ENCODE measurements at places on chromosomes 13 and 19. TPM values are rescaled to one million over a fixed set of nuclear protein-coding genes. Genes with fewer than 3 reads are reported as not detected.

The UQCR11 gene
- total RNA-seq = 101 TPM

The GJA3 gene
- total RNA-seq = not detected

The BORA gene
- 2.2 TPM for total RNA-seq

The NLRP9 gene
- not detected for total RNA-seq

The NTF4 gene
- not detected for total RNA-seq

The WDR62 gene
- total RNA-seq = 0.28 TPM

The ZNF808 gene
- total RNA-seq = 13.0 TPM

The KLK14 gene
- not detected for total RNA-seq

The PTGIR gene
- 3.9 TPM for total RNA-seq

The SLAIN1 gene
- total RNA-seq = 19.3 TPM

GRCh38 chr19:13890136-13890535 is 13.2 kb downstream of the NANOS3 start:
- no peaks in the 10 kb centered on the region for H3K36me3 ChIP-seq
- no peak overlapping the region for H3K27ac ChIP-seq
- no peak overlapping the region for H3K4me3 ChIP-seq
- H3K27me3 ChIP-seq = no peaks in the 10 kb centered on the region

- H3K27me3 ChIP-seq = no peaks in the 10 kb centered on the region
- DNase-seq = no peak
- H3K36me3 ChIP-seq = peaks cover 54% of the 10 kb centered on the region
- no peak overlapping the region for H3K27ac ChIP-seq
Measured at GRCh38 chr19:4365341-4365740, 22.0 kb downstream of the MPND start.

- H3K4me3 ChIP-seq = no peak overlapping the region
- H3K36me3 ChIP-seq = no peaks in the 10 kb centered on the region
- no peak overlapping the region for H3K27ac ChIP-seq
- peaks cover 5% of the 10 kb centered on the region for H3K4me1 ChIP-seq
- no peak for DNase-seq
Measured at GRCh38 chr13:23843436-23843835, 45.8 kb downstream of the MIPEP start.

GRCh38 chr13:93789058-93789457 is 562.5 kb downstream of the GPC6 start:
- no peaks in the 10 kb centered on the region for H3K36me3 ChIP-seq
- DNase-seq = no peak
- no peaks in the 10 kb centered on the region for H3K4me1 ChIP-seq
- no peaks in the 10 kb centered on the region for H3K27me3 ChIP-seq
- H3K27ac ChIP-seq = no peak overlapping the region

- H3K27ac ChIP-seq = no peak overlapping the region
- no peaks in the 10 kb centered on the region for H3K36me3 ChIP-seq
- H3K4me1 ChIP-seq = no peaks in the 10 kb centered on the region
- no peak overlapping the region for H3K4me3 ChIP-seq
- no peak for DNase-seq
Measured at GRCh38 chr13:65727070-65727469, 1503.1 kb downstream of the PCDH9 start.

- peaks cover 5% of the 10 kb centered on the region for H3K4me1 ChIP-seq
- H3K27me3 ChIP-seq = no peaks in the 10 kb centered on the region
- H3K27ac ChIP-seq = no peak overlapping the region
- DNase-seq = no peak
- no peak overlapping the region for H3K4me3 ChIP-seq
Measured at GRCh38 chr13:41812851-41813250, 148.1 kb downstream of the VWA8 start.

DNA sequence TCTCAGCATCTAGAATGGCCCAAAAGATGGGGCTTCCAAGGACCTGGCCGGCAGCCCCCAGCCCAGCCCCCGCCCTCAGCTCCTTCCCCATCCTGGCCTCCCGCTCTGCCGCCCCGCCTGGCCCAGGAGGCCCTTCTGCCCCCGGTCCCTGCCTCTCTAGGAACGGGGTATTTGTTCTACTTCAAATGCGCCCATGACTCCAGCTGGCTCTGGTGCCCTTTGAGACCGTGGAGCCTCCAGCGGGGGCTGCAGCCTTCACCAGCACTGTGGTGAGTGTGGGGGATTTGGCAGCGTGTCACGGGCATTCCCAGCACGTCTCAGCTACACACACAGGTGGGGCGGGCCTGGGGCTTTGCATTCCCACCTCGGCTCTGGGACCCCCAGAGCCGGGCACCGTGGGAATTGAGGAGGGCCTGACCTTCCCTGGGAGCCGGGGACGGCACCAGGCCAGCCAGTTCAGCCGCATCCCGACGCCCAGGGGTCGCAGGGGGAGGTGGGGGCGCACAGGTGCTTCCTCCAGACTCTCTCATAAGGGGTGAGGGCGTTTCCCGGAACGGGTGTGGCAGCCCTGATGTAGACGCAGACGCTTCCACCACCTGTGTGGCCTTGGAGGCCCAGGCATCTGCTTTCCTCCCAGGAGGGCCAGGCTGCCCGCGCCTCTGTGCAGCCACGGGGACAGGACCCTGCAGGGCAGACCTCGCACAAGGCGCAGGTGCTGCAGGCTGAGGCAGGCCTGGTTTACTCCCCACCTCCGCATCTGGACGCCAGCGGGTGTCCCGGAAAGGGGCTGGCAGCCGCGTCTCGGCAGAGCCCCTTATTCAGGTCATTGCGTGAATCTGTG is 947 bp downstream of the ATP4B start:
- H3K4me1 ChIP-seq = no peaks in the 10 kb centered on the region
- no peaks in the 10 kb centered on the region for H3K36me3 ChIP-seq
- H3K27ac ChIP-seq = no peak overlapping the region
- H3K4me3 ChIP-seq = no peak overlapping the region
- no peaks in the 10 kb centered on the region for H3K27me3 ChIP-seq

- peaks cover 78% of the 10 kb centered on the region for H3K4me1 ChIP-seq
- peaks cover 38% of the 10 kb centered on the region for H3K36me3 ChIP-seq
- DNase-seq = no peak
- peak overlapping the region; percentile 87 for H3K27ac ChIP-seq
Measured at GRCh38 chr19:11168568-11168967, 13.0 kb upstream of the SPC24 start.

- DNase-seq = no peak
- H3K27ac ChIP-seq = no peak overlapping the region
- peaks cover 99% of the 10 kb centered on the region for H3K27me3 ChIP-seq
- H3K4me1 ChIP-seq = peaks cover 43% of the 10 kb centered on the region
- H3K4me3 ChIP-seq = no peak overlapping the region
Measured at GRCh38 chr13:99969919-99970650, 1.5 kb downstream of the ZIC5 start.

- no peak overlapping the region for H3K27ac ChIP-seq
- no peaks in the 10 kb centered on the region for H3K36me3 ChIP-seq
- no peaks in the 10 kb centered on the region for H3K4me1 ChIP-seq
- no peaks in the 10 kb centered on the region for H3K27me3 ChIP-seq
- DNase-seq = no peak
Measured at GRCh38 chr19:2411709-2412108, 15.7 kb downstream of the TIMM13 start.

GRCh38 chr19:1089891-1090290 is 5.3 kb downstream of the POLR2E start:
- H3K27ac ChIP-seq = no peak overlapping the region
- peaks cover 26% of the 10 kb centered on the region for H3K36me3 ChIP-seq

DNA sequence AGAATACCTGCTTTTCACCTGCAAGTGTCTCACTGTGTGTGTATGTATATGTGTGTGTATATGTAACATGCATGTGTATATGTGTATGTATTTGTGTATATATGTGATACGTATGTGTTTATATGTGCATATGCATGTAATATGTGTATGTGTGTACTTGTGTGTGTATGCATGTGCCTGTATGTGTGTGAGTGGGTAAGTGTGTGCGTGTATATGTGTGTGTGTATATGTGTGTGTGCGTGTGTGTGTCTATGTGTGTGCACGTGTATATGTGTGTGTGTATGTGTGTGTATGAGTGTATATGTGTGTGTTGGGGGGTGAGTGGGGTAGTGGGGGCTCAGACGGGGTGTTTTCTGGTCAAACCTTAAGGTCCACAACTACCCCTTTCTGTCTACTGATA is 192.6 kb upstream of the KL start:
- no peaks in the 10 kb centered on the region for H3K4me1 ChIP-seq
- H3K27me3 ChIP-seq = no peaks in the 10 kb centered on the region
- DNase-seq = no peak
- no peak overlapping the region for H3K4me3 ChIP-seq
- no peaks in the 10 kb centered on the region for H3K36me3 ChIP-seq

- H3K27me3 ChIP-seq = no peaks in the 10 kb centered on the region
- peak; percentile 85 for DNase-seq
- H3K27ac ChIP-seq = peak overlapping the region; percentile 82
- H3K4me1 ChIP-seq = peaks cover 34% of the 10 kb centered on the region
Measured at GRCh38 chr13:41694545-41695301, 237.4 kb downstream of the RGCC start.

DNA sequence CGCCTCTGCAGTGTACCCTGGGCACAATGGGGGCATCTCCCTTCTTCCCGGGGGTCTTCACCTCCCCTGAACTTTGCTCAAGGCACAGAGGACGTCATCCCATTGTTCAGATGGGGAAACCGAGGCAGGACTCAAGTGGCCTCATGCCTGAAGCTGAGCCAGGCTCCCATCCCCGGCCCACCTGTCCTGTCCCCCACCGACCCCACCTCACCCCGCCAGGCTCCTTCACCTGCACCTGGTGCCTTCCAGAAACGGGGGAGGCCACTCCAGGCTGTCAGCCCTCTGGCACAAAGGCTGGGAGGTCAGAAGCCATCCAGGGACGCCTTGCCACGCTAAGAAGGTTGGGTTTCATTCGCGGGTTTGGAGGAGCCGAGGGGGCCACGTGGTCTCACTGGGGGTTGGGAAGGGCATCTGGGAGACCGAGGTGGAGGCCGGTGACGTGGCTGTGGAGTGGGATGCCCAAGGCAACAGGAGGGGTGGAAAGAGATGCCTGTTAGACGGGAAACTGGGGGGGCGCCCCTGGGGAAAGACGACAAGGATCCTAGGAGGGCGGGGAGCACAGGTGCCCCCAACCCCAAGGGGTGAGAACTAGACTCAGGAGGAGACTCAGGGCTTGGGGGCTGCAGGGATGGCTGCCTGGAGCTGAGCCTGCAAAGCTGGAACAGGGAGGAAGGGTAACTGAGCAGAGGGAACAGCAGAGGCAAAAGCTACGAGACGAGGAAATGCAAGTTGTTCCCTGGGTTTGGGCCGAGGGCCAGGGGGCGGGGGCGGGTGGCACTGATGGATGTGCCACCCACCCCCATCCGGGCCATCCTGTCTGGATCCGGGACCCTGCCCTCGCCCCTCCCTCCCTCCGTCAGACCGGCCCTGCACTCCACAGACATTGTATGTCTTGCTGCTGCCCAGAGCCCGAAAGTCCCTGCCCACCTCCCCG is 6.0 kb upstream of the TCF3 start:
- H3K4me1 ChIP-seq = peaks cover 2% of the 10 kb centered on the region
- no peak overlapping the region for H3K27ac ChIP-seq
- no peaks in the 10 kb centered on the region for H3K27me3 ChIP-seq
- no peak overlapping the region for H3K4me3 ChIP-seq
- no peaks in the 10 kb centered on the region for H3K36me3 ChIP-seq

DNA sequence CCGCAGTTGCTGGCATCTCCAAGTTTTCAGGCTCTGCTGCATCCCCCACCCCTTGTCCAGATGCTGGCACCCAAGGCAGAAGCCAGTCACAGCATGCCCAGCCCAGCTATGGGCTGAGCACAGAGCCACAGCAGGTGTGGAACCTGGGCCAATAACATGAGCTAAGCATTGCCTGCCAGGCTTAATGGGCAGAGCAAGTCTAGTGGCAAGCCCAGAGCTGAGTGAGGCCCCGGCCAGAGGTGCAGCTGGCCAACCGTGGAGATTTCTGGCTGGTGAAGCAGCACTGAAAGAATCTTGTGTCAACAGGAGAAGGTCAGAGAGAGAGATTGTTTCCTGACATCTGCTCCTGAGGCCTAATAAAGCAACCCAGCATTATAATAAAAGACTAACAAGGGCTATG is 111.0 kb downstream of the B3GLCT start:
- DNase-seq = no peak
- H3K36me3 ChIP-seq = no peaks in the 10 kb centered on the region
- H3K27ac ChIP-seq = no peak overlapping the region
- no peaks in the 10 kb centered on the region for H3K27me3 ChIP-seq
- no peaks in the 10 kb centered on the region for H3K4me1 ChIP-seq

GRCh38 chr19:9857920-9858746 is 23.0 kb downstream of the PIN1 start:
- no peak overlapping the region for H3K27ac ChIP-seq
- no peaks in the 10 kb centered on the region for H3K36me3 ChIP-seq
- no peak overlapping the region for H3K4me3 ChIP-seq
- no peaks in the 10 kb centered on the region for H3K4me1 ChIP-seq
- no peaks in the 10 kb centered on the region for H3K27me3 ChIP-seq

DNA sequence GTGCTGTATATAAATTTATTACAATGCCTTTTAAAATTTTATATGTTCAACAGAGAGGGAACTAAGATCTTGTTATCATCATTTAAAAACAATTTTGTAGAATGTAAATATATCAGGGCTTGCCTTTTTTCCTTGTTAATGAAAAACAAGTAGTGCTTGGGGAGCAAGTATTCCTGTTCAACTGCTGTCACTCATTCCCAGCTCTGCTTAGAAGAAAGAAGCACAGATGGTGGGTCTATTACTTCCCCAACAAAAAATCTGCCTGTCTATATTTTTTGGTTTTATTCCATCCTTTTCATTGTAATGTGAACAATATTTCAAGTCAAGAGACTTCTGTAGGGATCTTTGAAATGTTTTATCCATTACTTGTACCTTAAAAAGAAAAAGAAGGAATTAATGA is 503.9 kb downstream of the GPC5 start:
- no peak overlapping the region for H3K27ac ChIP-seq
- no peaks in the 10 kb centered on the region for H3K36me3 ChIP-seq
- no peak overlapping the region for H3K4me3 ChIP-seq
- peaks cover 7% of the 10 kb centered on the region for H3K4me1 ChIP-seq
- DNase-seq = no peak

GRCh38 chr19:27779954-27780353 is 1433.0 kb downstream of the UQCRFS1 start:
- no peaks in the 10 kb centered on the region for H3K36me3 ChIP-seq
- H3K4me1 ChIP-seq = no peaks in the 10 kb centered on the region
- DNase-seq = no peak
- no peak overlapping the region for H3K27ac ChIP-seq
- no peak overlapping the region for H3K4me3 ChIP-seq

GRCh38 chr19:55206664-55207500 is 2.4 kb downstream of the PTPRH start:
- peaks cover 28% of the 10 kb centered on the region for H3K4me1 ChIP-seq
- DNase-seq = peak; percentile 86
- H3K36me3 ChIP-seq = no peaks in the 10 kb centered on the region
- no peaks in the 10 kb centered on the region for H3K27me3 ChIP-seq
- H3K4me3 ChIP-seq = peak overlapping the region; percentile 27
- no peak overlapping the region for H3K27ac ChIP-seq
